A673 (cell line): ENCODE measurements at places on chromosomes 11 and 22.
A peak's percentile ranks its signal among the peaks of the same experiment; 100 is the strongest.

DNA sequence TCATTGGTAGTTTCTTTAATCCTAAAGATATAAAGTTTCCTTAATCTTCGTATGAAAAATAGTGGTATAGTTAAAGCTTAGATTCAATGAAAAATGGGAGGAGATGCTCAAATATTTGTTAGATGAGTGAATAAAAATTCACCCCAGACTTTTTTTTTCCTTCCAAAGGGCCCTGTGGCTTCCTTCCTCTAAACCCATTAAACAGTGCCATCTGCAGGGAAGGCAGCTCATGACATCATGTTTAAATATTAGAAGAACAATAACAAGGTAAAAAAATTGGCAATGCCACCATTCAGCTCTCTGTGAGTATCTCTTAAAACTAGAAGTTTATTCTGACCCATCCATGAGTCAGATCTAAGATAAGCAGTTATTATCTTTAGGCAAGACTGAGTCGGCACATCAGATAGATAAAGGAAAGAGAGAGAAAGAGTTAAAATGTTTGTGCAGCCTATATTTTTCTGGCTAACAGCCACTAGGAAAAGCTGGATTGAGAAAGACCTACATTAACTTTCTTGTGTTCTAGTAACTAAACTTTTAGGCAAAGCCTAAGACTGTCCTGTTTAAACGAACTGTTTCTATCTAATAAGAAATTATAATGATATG lies 19.1 kb upstream of the OOSP1 start:
- DNase-seq: peak; percentile 77

DNA sequence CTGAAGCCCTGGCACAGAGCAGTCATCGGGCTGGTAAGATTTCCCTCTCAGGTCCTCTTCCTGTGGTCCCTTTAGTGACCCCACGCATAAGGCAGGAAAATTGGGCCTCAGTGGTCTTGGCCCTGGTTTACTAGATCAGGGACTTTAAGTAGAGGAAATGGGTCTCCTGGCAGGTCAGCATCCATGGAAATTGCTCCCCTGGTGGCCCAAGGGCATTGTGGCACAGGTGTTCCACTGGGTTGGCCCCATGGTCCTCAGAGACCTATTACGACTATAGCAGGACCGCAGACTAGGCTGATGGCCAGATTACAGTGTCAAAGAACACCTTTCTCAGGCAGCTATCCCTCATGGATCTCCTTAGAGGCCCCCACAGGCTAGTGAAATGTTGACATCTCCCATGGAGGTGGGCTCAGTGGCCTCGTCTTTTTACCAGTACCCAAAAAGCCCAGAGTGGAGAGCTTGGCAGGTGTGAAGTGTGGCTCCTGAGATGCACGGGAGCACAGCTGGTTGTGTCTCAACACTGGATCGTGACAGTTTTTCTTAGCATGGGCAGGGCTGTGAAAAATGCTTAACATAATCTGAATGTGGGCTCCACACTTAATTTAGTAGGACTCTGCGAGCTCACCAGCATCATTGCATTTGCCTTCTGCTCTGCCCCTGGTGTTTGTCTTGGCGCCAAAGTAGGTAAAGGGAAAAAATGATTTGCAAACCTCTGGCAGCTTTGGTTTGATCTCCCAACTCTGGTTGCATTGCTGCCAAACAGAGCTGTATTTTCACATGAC lies 74.2 kb downstream of the ZBTB16 start:
- DNase-seq: no peak

DNA sequence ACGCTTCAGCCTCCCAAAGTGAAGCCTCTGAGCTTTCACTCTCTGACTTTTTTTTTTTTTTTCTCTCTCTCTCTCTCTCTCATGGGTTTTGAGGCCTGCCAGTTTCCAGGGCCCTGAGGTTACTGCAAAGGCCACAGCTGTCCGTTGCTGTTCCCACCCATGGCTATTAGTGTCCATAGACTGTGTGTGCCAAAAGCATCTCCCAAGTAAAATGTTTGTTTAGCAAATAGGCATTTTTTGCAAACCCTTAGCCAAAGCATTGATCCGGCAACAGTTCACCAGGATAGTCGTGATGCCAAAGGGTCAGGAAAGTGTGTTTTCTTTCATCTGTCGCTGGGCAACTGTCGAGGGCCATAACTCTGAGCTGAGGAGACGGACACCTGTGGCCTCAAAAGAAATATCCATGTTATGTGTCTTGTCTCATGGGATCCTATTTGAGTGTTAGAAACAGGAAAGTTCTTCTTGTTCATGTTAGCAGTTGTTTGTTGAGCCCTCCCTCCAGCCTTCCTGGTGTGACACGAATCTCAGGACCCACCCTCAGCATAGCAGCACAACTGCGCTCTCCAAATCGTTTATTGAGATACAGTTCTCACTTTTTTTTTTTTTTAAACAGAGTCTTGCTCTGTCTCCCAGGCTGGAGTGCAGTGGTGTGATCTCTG lies 18.4 kb downstream of the FADS2 start:
- no peak for DNase-seq

DNA sequence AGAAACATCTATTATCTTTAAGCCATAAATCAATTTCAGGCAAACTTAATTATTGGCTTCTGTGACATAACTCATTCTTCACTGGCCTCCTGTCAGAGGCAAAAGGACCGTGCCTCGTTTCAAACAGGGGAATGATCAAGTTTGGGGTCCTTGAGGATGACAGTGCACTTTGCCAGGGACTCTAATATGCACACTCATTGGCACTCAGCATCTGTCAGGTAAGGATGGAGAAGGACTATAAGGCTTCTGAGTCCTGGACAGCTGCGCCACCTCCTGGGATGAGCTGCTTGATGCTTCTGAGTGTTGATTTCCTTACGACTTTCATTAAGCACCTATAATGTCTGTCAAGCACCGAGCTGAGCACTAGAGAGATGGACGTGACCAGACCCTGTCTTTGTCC lies 20.2 kb downstream of the BPIFC start:
- peak; percentile 37 for DNase-seq

DNA sequence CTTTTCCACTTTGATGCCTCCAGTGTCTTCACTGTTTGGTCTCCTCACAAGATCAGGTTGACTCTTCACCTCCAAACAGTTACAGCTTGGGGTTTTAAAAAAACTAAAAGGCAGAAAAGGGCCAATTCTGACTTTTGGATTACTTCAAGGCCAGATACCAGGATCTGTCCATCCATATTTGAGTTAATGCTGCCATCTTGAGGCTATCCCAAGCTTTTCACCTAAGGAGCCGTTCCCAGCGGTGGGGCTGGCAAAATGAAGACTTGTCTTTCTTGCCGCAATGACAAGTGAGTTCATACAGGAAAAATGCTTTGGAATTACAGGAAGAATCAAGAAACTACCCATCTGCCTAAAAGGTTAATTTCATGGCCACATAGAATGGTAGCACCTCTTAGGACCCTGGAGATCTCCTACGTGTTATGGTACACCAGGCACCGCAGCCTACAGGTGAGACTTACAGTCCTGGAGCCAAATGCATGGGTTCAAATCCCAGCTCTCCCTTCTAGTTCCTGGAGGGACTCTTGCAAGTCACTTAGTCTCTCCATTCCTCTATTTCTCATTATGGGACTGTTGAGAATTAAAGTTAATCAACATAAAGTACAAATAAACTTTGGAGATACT lies 6.0 kb upstream of the OR5B21 start:
- peak; percentile 78 for DNase-seq

- DNase-seq: no peak
Measured at GRCh38 chr22:39487826-39488520, 14.1 kb upstream of the MIEF1 start.

- DNase-seq: no peak
Measured at GRCh38 chr11:19432370-19433061, 191.8 kb upstream of the E2F8 start.

- no peak for DNase-seq
Measured at GRCh38 chr22:49784630-49784971, 43.1 kb downstream of the BRD1 start.

GRCh38 chr11:105740164-105740903 lies 130.5 kb downstream of the GRIA4 start:
- DNase-seq: no peak

DNA sequence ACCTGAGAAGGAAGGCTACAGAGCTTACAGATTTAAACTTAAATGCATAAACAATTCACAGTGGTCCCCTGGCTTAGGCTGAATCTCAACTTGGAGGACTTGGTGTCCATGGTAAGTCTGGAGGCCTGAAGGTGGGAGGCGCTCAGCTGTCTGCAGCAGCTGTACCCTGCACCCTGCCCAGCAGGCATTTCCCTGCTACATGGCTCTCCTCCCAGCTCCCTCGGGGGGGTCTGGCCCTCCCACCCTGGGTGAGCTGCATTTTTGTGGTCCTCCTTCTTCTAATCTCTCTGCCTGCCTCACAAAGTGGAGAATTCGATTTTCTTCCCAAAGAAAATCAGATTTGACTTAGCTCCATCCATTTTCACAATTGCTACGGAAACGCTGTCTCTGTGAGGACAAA lies 273.2 kb downstream of the KIRREL3 start:
- no peak for DNase-seq

- DNase-seq: peak; percentile 89
Measured at GRCh38 chr11:69044111-69045013, 4.4 kb upstream of the TPCN2 start.

GRCh38 chr22:20175597-20175900 lies 24.7 kb upstream of the CCDC188 start:
- DNase-seq: peak; percentile 15

DNA sequence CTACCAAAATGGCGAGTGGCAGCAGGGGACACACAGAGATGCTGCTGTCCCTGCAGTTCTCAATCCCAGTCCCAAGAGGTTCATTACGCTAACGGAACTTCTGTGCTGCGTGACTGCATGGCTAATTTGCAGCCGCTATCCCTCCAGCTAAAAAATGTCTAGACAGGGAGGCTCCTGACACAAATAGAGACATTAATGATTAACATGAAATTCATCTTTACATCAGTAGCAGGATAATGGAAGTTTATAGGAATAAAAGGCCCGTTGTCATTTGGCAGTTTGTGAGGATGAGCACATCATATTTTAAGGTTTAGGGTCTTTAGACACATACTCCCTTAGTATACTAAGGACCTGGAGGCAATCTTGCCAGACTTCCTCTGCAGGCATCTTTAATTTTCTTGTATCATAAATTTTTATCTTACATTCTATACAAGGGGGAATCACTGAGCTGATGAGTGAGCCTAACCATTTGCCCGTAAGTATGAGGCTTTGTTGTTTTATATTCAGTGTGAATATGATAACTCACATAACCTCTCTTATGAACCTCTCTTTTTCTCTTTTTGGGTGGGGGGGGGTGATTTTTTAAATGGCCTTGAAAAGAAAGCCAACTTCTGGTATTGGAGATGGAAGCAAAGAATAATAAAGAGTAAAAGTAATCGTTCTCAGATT lies 99.8 kb upstream of the OR9G4 start:
- DNase-seq: peak; percentile 7

- DNase-seq: no peak
Measured at GRCh38 chr22:38079804-38080203, 4.2 kb downstream of the SLC16A8 start.

- DNase-seq: no peak
Measured at GRCh38 chr11:43217849-43218248, 93.9 kb upstream of the API5 start.
